ENCODE measurements at places on chromosomes 7 and 10.

GRCh38 chr10:86179153-86179524, 187.5 kb downstream of the GRID1 start:
- DNase-seq = no peak

GRCh38 chr7:47293884-47294555, 287.9 kb downstream of the TNS3 start:
- DNase-seq = no peak

DNA sequence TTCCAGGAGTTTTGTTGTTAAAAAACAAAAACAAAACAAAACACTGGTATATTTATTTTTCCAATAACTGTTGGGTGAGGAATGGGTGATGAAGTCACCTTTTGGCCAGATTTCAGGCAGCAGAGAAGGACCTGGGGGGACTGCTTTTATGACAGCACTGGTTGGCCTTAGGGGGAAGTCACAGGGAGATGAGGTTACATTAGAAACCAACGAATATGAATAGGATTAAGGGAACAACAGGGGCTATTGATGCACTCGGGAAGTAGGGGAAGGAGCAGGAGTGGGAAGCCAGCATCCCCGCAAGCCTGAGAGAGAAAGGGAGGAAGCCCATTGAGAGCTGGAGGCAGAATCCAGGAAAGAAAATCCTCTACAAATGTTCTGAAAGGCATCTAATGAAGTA, 958.4 kb downstream of the TYW1 start:
- no peak for DNase-seq

- no peak for DNase-seq
These were observed 117.9 kb upstream of the KLF6 start for GRCh38 chr10:3902809-3903410.

DNA sequence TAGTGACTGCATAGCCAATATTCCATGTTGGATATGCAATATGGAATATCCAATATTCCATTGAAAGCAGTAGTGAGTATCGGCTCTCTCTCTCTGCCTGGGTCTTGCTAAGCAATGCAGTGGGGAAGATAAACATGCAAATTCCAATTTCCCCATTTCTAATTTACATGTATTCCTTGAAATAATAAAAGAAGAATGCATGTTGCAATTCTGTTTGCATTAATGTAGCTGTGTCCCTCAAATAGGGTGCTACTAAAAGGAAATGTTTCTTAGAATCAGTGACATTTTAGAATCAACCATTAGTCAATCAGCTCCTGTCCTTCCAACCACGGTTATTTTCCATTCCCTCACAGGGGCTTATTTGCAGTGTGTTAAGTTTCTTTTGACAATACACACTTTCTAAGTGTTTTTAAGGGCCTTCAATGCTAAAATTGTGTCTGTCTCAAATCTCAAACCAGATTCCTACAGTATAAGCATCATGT, 46.7 kb downstream of the AFAP1L2 start:
- DNase-seq = no peak

Measured in GDM1 (cell line).